Activated naive CD4-positive, alpha-beta T cell treated with anti-CD3 and anti-CD28 coated beads, Interleukin-2, amount 50 U/mL, for 16 hours (primary cell): ENCODE measurements at places on chromosomes 2 and 18.

DNA sequence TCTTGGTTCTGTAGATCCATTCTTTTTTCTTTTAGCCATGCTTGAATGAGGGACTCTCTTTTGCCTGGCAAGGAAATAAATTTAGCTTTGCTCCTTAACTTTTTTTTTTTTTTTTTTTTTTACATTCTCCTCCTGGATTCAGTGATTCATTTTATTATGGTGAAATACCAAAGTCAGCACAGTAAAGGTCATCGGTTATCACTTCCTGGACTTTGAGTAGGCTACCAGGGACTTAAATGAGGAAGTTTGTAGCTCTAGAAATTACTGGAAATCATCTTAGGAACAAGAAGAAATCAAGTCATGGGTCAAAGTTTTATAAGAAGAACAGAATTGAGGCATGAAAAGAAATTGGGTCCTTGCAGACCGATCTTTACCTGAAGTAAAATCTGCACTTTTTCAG, 75.0 kb downstream of the SOCS6 start:
- DNase-seq: no peak

- DNase-seq: no peak
These were observed 21.5 kb downstream of the IWS1 start for GRCh38 chr2:127504552-127505430.

DNA sequence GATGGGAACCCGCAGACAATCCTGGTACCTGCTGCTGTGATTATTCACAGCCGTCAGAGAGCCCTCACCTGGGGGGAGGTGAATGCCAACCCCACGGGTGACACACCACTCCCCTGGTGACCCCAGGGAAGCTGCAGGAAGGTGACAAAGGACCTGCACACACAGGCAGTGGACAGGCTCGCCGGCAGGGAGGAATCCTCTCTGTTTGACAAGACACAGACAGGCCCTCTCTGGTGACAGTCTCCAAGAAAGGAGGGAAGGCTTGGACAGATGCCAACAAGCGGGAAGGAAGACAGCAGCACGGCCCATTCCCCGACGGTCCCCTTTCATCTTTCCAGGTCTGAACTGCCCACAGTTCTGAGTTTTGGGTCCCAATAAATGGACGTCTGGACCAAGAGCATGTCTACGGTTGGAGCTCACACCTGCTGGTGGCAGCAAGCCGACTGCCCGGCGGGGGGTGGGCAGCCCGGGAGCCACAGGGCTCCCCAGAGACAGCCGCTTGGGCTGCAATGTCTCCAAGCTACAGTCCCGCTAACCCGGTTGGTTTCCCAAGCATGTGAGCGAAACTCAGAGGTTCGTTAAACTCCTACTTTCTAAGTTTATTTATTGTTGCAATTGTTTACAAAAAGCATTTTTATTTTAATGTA, 31.8 kb downstream of the HDAC4 start:
- DNase-seq: no peak

DNA sequence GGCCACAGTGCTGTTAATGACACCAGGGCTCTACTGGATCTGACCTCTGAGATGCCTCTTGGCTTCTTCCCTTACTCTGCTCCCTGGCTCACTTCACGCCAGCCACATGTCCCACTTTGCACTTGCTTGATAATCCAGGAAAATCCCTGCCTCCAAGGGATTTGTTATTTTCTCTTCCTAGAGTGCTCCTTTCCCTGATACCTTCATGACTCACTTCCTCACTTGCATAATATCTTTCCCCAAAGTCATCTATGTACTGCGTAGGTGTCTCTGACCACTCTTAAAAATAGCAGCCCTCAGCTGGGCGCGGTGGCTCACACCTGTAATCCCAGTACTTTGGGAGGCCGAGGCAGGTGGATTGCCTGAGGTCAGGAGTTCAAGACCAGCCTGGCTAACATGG, 572.3 kb downstream of the PLCL1 start:
- DNase-seq: no peak
